ENCODE measurements at places on chromosomes 7 and 10. TPM values are rescaled to one million over a fixed set of nuclear protein-coding genes. Genes with fewer than 3 reads are reported as not detected.

DNA sequence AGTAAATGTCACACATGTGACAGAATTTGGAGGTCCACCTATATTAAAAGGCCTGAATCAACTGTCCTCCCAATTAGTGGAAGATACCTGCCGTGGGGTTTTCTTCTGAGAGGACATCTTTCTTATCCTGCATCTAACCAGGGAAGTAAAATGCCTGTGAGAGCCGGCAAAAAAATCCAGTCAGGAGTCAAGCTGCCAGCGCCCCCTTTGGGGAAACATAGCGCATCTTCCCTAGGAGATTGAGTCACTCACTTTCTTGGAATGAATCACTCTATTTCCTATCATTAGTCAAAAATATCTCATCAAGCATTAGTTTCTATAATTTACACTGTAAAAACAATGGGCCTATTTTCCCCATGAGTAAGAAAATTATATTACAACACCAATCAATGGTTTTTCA, 66.4 kb upstream of the ANK3 start:
- no peak for DNase-seq

GRCh38 chr7:91941450-91941849, 788 bp downstream of the AKAP9 start:
- peak; percentile 35 for DNase-seq

Gene PON3
- total RNA-seq: 0.41 TPM

DNA sequence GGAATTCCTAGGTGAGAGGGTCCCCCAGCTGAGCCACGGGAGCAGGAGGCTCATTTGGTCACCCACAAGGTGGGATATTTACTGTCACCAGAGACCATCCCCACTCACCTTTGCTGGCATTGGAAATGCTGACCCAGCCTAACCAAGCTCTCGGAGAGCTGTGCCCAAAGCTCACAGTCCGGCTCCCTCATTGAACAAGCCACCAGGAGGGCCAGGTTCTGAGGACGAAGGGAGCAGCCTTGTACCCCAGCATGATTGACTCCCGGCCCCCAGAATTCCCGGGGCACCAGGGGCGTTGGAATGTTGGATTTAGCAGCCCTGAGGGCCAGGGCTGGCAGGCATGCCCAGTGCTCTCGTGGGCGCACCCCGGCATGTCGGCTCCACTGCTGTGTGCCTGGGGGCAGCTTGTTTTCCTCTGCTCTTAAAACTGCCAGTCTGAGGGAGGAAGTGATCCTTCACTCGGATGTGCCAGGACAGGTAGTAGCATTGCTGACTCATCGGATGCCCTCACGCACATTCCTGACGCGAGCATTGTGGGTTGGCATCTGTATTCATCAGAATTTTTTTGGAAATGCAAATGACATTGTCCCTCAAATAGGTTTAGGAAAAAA, 23.3 kb downstream of the CLIP2 start:
- no peak for DNase-seq

DNA sequence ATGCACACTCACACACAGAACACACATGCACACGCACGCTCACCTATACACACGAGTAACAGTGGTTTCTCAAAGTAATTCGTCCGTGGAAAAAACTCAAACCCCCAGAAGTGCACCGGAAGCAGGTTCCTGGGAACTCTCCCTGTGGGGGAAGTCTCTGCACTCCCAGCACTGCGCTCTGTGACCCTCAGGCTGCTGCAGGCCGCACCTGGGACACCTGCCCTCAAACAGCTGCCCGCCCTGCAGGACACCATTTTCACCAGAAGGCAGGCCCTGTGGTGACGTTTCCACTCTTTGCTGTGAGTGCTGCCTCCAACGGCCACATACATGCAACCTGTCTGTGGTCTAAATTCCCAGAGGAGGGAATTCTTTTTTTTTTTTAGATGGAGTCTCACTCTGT, 21.3 kb downstream of the YKT6 start:
- no peak for DNase-seq

DNA sequence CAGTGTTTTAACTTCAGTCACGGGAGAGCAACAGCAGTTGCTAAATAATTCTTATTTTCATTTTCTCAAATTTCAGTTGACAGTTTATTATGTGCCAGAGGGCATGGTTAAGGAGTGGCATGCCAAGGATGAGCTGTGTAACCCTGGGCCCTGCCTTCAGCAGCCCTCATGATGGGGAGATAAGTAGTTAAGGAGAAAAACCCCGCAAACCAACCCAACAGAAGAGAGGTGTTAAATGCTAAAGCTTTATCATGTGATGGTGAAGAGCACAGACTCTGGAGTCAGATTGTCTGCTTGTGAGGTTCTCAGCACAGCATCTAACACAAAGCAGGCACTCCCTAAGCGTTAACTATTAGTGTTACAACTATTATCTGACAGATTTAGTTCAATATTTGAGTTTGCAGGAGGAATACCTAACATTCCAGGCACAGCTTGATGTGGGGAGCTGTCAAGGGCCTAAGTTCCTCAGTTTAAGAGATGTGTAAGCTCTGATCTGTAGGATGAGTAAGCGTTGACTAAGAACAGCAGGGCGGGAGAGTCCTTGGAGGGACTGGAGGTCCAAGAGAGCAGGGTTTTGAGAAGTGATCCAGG, 29.6 kb downstream of the STAM start:
- DNase-seq: no peak

Gene TMEM196
- 18.8 TPM for total RNA-seq

GRCh38 chr10:63261496-63261895, 128.4 kb downstream of the NRBF2 start:
- DNase-seq: no peak

Gene TMEM139
- not detected for total RNA-seq

Gene OR9A2
- under 0.01 TPM for total RNA-seq

DNA sequence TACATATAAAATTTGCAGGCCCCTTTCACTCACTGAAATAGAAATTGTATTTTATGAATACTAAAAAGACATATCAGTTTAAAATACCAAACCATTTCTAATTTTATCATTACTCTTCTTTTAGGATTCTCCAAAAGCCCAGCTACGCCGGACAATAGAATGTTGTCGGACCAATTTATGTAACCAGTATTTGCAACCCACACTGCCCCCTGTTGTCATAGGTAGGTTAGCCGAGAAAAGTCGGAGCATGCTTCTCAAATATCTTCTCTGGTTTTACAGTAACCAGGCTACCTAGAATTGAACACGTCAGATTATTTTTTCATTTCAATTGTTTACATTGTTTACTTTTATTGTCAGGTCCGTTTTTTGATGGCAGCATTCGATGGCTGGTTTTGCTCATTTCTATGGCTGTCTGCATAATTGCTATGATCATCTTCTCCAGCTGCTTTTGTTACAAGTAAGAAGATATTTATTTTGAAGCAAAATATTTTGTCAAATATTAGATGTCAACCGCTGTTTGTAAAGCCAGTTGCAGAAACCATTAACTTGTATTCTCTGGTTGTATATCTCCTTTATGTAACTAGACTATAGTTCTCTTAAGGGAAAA, 57.6 kb downstream of the MMRN2 start:
- peak; percentile 22 for DNase-seq

Gene IGF2BP3
- 81.5 TPM for total RNA-seq

Gene TSPAN33
- total RNA-seq: 4.1 TPM

DNA sequence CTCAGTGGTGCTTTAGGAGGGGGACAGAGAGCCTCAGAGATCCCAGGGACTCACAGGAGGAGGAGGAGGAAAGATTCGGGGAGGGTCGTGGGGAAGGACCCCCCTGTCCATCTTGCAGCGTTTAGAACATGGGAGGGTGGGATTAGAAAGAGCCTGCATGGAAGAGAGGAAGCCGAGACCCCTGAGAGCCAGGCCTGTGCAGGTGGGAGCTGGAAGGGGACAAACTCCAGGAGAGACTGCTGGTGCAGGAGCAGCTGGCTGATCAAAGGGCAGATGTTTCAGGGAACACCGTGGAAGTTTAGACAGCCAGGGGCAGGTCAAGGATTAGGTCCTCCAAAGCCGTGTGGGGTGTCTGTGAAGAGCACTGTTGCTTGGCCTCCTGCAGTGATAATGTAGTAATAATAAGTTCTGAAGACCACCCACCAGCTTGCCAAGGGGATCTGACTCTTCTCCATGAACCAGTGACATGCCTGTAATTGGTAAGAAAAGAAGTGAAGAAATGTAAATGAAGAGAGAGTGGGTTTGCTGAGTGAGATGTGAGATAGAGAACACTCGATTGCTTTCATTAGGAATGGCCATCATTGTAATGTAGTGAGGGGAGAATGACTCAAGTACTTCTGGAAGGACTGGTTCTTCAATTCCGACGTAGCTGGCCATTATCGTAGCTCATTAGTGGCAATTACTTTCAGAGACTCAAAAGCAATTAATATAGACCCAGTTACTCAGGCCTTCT, 425.6 kb downstream of the PAXIP1 start:
- DNase-seq: no peak

DNA sequence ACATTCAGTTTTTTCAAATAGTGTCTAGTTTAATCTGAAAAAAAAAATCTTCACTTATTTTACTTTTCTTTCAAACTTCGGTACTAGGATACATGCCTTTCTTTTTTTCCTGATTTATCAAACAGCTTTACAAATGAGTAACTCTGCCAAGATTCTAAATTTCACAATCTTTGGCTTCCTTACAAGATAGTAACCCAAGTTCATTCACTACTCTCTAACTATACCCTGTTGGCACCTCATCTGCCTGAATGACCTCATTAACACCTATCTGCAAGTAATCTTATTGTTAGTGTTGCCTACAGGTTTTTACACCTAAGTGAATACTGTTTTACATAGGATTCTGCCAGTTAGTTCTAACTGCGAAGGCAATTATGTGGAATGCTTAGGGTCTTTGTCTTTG, 159.8 kb downstream of the FOXP2 start:
- DNase-seq: no peak

Gene MSMB
- not detected for total RNA-seq

Gene LIPJ
- total RNA-seq: 3.7 TPM

GRCh38 chr7:133688483-133689239, 435.8 kb downstream of the EXOC4 start:
- no peak for DNase-seq

Gene MEOX2
- not detected for total RNA-seq

GRCh38 chr10:19986591-19986990, 170.4 kb downstream of the PLXDC2 start:
- DNase-seq: no peak

Gene C10orf95
- 0.82 TPM for total RNA-seq

GRCh38 chr10:88103576-88103975, 240.2 kb downstream of the PTEN start:
- no peak for DNase-seq

Gene ZMIZ2
- 9.8 TPM for total RNA-seq

DNA sequence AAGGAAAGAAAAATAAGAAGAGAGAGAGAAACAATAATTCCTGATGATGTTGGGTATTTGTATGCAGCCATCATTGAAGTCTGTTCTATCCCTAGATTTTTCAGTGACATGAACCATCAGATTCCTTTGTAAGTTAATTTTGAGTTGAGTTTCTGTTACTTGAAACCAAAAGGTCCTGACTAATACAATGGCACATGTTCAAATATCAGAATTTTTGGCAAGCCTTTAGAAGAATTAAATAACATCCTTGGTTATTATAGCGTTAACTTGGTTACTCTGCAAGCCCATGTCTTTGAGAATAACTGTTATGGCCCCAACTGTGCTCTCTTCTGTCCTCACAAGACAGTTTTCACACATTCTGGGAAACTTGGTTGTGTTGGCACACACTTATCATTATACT, 66.5 kb downstream of the SYPL1 start:
- DNase-seq: no peak

- no peak for DNase-seq
Measured at GRCh38 chr7:154287356-154287755, 235.2 kb downstream of the DPP6 start.

Gene SLC18A2
- under 0.01 TPM for total RNA-seq

Gene VAX1
- total RNA-seq: 1.2 TPM

- DNase-seq: peak; percentile 44
Measured at GRCh38 chr10:103493916-103494877, 692 bp downstream of the NEURL1 start.

DNA sequence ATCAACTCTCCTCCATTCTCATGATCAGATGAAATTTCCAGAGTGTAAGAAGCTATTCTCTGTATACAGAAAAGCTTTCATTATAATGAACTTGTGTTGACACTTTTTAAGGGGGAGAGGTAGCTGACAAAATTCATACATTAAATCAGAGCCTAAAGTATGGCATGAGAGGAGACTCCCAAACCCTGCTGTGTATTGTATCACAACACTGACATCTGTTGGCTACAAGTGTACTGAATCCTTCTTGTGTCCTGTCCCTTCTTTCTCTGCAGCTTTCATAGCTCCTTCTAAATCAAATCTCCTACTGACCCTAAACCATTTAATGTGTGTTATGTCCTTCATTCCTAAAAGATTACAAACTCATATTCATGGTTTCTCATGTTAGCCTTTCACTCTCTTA, 70.9 kb downstream of the GCC1 start:
- DNase-seq: peak; percentile 10

Gene TUBAL3
- not detected for total RNA-seq

Gene PSMG3
- total RNA-seq: 26.1 TPM

- DNase-seq: no peak
Measured at GRCh38 chr7:2313450-2314208, 612 bp downstream of the SNX8 start.

Gene SRGN
- total RNA-seq: 22.4 TPM

- peak; percentile 12 for DNase-seq
Measured at GRCh38 chr10:126663328-126663727, 7.2 kb downstream of the C10orf90 start.

DNA sequence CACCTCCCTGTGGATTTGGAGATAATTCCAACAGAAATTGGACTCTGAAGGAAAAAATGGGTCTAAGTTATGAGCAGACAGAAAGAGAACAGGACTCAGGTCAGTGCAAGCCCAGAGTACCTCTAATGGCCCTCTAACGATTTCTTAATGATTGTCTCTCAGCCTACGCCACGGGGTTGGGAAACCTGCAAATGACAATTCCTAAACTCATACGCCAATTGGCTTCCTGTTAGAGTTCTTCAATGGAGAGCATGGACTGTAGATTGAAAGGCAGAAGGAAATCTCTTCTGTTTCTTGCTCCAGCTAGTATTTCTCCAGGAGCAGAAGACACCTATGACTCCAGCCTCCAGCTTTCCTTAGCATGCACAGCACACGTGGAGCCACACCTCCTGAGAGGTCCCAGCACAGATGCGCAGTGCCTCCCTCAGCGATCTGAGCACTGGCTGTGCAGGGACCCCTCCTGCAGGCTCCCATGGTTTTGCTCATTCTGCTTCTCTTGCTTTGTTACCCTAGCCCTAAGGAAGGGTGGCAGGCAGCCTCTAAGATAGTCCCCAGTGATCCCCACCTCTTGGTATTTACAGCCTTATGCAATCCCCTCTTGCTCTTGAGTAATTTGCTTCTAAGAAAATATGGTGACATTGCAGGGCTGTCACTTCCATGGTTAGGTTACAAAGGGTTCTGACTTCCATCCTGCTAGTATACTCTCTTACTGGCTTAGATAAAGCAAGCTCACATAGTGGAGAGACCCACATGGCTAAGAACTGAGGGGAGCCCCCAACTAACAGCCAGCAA, 30.1 kb downstream of the DENND11 start:
- DNase-seq: no peak

DNA sequence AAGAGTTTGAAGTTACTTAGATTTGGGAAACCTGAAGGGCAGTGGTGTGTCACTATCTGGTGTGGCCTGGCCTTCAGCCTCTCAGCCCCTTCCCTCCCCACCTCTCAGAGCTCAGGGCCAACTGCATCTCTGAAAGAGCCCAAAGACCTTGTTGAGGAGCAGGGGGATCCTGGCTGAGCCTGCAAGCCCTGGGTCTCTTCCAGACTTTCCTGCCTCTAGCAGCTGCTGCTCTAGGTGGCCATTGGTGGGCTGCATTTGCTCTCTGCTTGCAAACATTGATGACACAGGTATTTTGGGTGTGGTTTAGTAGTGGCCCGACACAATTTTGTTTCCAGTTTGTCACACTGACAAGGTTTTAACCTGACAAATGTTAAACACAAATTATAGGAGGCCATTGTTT, 3.1 kb upstream of the UPP1 start:
- no peak for DNase-seq

GRCh38 chr10:4121502-4122380, 336.7 kb upstream of the KLF6 start:
- DNase-seq: no peak
